ENCODE measurements at places on chromosomes 7 and 10. TPM values are rescaled to one million over a fixed set of nuclear protein-coding genes. Genes with fewer than 3 reads are reported as not detected.

The TMEM229A gene
- not detected for total RNA-seq

The TAS2R3 gene
- total RNA-seq: 5.0 TPM

The CALML3 gene
- 9.4 TPM for total RNA-seq

The PTPRE gene
- total RNA-seq: 20.9 TPM

The RPEL1 gene
- total RNA-seq: not detected

The HMX3 gene
- total RNA-seq: not detected

The MRPS33 gene
- total RNA-seq: 25.1 TPM

Data from tongue (tissue), 3 donors.